ENCODE measurements at places on chromosomes 2 and 18. TPM values are rescaled to one million over a fixed set of nuclear protein-coding genes. Genes with fewer than 3 reads are reported as not detected.

- no peaks in the 10 kb centered on the region for H3K4me1 ChIP-seq
- no peak overlapping the region for H3K27ac ChIP-seq
- H3K4me3 ChIP-seq = no peak overlapping the region
- no peak for DNase-seq
- H3K36me3 ChIP-seq = no peaks in the 10 kb centered on the region
- no peaks in the 10 kb centered on the region for H3K27me3 ChIP-seq
These were observed 224.3 kb downstream of the KLHL29 start for GRCh38 chr2:23609254-23609653.

GRCh38 chr2:128315829-128316776 is 2.6 kb downstream of the HS6ST1 start:
- DNase-seq = peak; percentile 10
- H3K4me3 ChIP-seq = peak overlapping the region; percentile 71
- H3K27me3 ChIP-seq = no peaks in the 10 kb centered on the region
- H3K27ac ChIP-seq = no peak overlapping the region

GALR1 gene
- 0.34 TPM for total RNA-seq

DNA sequence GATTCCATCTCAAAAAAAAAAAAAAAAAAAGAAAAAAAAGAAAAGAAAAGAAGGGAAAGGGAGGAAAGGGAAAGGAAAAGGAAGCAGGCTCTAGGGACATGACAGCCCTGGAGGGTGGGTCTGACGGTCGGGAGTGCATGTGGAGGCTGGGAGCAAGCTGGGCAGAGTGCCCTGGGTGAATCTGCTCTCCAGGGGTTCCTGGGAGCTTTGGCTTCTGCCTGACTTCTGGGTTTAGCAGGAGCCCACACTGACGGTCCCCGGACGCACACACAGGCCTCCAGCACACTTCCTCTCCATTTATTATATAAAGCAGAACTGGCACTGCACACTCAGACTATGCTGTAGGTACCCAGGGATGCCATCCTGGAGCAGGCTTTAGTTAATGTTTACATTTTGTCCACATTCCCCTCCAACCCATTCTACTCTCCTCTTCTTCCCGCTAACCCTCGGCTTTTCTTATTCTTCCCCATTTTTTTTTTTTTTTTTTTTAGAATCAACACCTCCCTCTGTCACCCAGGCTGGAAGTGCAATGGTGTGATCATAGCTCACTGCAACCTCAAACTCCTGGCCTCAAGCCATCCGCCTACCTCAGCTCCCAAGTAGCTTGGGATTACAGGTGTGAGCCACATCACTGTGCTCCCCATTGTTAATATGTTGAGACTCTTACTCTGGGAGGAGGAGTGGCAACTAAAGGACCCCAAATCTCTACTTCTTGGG is 151.1 kb upstream of the SLC1A4 start:
- no peak overlapping the region for H3K27ac ChIP-seq
- H3K27me3 ChIP-seq = no peaks in the 10 kb centered on the region
- no peak for DNase-seq
- no peaks in the 10 kb centered on the region for H3K4me1 ChIP-seq
- no peaks in the 10 kb centered on the region for H3K36me3 ChIP-seq

KCNK3 gene
- 14.5 TPM for total RNA-seq

WNT10A gene
- 3.6 TPM for total RNA-seq

DNA sequence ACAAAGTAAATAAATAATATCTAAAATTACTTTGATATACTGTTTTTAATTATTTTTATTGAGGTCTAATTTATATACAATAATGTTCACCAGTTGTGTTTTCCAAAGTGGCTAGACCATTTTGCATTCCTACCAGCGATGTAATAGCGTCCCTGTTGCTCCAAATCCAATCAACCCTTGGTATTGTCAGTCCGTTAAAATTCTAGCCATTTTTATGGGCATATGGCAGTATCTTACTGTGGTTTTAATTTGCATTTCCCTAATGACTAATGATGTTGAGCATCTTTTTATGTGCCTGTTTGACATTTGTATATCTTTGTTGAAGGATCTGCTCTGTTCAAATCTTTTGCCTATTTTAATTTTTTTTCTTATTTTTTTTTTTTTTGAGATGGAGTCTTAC is 185.0 kb downstream of the PRPF40A start:
- no peak overlapping the region for H3K4me3 ChIP-seq
- H3K27me3 ChIP-seq = no peaks in the 10 kb centered on the region

CFAP221 gene
- total RNA-seq = not detected

SPATA3 gene
- not detected for total RNA-seq

DNA sequence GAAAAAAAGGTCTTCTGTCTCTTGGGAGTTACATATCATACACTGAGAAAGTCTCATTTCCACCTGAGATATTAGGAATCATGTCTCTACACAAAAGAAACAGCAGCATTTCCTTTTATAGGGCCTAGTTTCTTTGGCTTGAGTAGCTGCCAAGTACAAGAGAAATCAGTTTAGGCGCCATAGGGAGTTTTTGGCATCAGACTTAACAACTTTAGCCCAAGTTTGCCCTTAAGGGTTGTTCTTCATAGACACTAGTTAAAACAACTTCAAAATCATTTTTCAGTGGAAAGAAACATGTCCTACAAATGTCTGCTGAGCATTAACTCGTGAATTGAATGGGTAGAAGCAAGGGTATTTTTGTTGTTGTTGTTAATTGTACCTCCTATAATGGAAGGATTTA is 587.0 kb upstream of the DSEL start:
- H3K27me3 ChIP-seq = no peaks in the 10 kb centered on the region
- H3K4me3 ChIP-seq = no peak overlapping the region
- H3K36me3 ChIP-seq = no peaks in the 10 kb centered on the region
- H3K27ac ChIP-seq = no peak overlapping the region

GRCh38 chr2:69773206-69773605 is 31.3 kb downstream of the ANXA4 start:
- no peak overlapping the region for H3K4me3 ChIP-seq
- H3K27ac ChIP-seq = no peak overlapping the region
- H3K36me3 ChIP-seq = no peaks in the 10 kb centered on the region
- H3K4me1 ChIP-seq = peaks cover 3% of the 10 kb centered on the region

- H3K36me3 ChIP-seq = no peaks in the 10 kb centered on the region
- no peak for DNase-seq
- no peak overlapping the region for H3K27ac ChIP-seq
- no peaks in the 10 kb centered on the region for H3K4me1 ChIP-seq
These were observed 151.0 kb upstream of the DNMT3A start for GRCh38 chr2:25492726-25493125.

ALLC gene
- not detected for total RNA-seq

KCNG2 gene
- 3.7 TPM for total RNA-seq

- H3K4me3 ChIP-seq = no peak overlapping the region
- no peaks in the 10 kb centered on the region for H3K36me3 ChIP-seq
- H3K27me3 ChIP-seq = no peaks in the 10 kb centered on the region
These were observed 504.8 kb upstream of the SETBP1 start for GRCh38 chr18:44175891-44176290.

GRCh38 chr2:26733413-26733812 is 30.7 kb upstream of the SLC35F6 start:
- no peaks in the 10 kb centered on the region for H3K27me3 ChIP-seq
- H3K4me3 ChIP-seq = no peak overlapping the region
- no peak overlapping the region for H3K27ac ChIP-seq
- H3K36me3 ChIP-seq = no peaks in the 10 kb centered on the region
- H3K4me1 ChIP-seq = no peaks in the 10 kb centered on the region

DNA sequence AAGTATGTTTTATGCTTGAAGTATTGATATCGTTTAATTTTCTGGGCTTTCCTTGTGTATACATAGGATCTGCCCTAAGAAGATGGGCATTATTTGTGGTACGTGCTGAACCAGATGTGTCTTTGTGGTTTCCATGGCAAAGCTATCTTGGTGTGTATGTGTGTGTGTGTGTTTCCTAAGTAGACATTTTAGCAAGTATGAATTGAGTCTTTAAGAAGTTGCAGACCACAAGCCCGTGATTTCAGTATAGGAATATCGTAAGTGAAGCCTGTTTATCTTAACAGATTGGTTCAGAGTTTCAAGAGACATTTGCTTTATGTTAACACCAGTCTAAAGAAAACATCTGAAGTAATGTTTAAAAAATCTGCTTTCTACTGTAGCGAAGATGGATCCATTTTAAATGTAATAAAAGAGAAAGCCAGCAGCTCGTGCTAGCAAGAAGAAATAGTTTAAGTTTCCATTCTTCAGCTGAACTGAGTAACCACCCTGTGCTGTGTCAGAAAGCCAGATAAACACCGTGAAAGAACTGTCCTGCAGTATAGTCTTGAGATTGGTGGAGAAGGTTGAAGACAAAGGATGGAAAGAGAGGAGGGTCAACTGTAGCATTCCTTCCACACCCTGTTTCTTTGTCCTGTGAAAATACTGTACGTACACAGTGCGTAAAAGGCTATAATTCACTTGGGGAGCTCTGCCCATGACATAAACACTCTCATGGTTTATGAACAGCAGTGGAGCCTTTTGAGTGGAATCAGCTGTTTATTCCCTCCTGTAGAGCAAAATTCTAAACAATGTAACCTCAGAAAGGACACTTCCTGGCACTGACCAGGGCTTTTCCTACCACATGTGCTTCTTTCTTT is 91.9 kb upstream of the FOSL2 start:
- H3K4me3 ChIP-seq = no peak overlapping the region
- no peaks in the 10 kb centered on the region for H3K4me1 ChIP-seq
- H3K27me3 ChIP-seq = no peaks in the 10 kb centered on the region
- H3K27ac ChIP-seq = peak overlapping the region; percentile 38
- no peak for DNase-seq
- H3K36me3 ChIP-seq = no peaks in the 10 kb centered on the region

- H3K4me1 ChIP-seq = no peaks in the 10 kb centered on the region
- no peak for DNase-seq
- no peaks in the 10 kb centered on the region for H3K36me3 ChIP-seq
- H3K27me3 ChIP-seq = no peaks in the 10 kb centered on the region
- H3K27ac ChIP-seq = no peak overlapping the region
- no peak overlapping the region for H3K4me3 ChIP-seq
These were observed 94.0 kb downstream of the CELF4 start for GRCh38 chr18:37471637-37472036.

DNA sequence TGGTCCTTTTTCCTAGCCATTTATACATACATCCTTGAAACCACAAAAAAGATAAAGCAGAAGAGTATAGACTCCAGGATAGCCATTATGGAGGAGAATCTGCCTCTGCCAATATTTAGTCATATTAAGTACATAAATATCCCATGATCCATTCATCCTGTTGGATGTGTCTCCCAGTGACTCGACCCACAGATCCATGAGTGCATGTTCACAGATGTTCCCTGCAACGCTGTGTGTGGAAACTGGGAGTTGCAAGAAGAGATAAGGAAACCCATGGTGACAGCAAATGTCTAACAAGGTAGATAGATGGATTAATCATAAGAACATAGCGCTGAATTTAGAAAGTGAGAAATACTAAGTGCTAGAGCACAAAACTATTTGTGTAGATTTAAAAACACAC is 34.5 kb downstream of the STK39 start:
- H3K4me1 ChIP-seq = peaks cover 2% of the 10 kb centered on the region
- no peaks in the 10 kb centered on the region for H3K27me3 ChIP-seq
- no peaks in the 10 kb centered on the region for H3K36me3 ChIP-seq
- H3K27ac ChIP-seq = peak overlapping the region; percentile 59
- no peak for DNase-seq

- no peak overlapping the region for H3K27ac ChIP-seq
- H3K36me3 ChIP-seq = no peaks in the 10 kb centered on the region
- H3K27me3 ChIP-seq = no peaks in the 10 kb centered on the region
These were observed 50.4 kb upstream of the AFF3 start for GRCh38 chr2:100192825-100193224.

- H3K27ac ChIP-seq = no peak overlapping the region
- no peak for DNase-seq
- no peaks in the 10 kb centered on the region for H3K27me3 ChIP-seq
- H3K4me3 ChIP-seq = no peak overlapping the region
- H3K36me3 ChIP-seq = no peaks in the 10 kb centered on the region
These were observed 23.2 kb upstream of the IMP4 start for GRCh38 chr2:130319536-130319935.

SCLY gene
- total RNA-seq = 11.5 TPM

CPO gene
- total RNA-seq = not detected

DNA sequence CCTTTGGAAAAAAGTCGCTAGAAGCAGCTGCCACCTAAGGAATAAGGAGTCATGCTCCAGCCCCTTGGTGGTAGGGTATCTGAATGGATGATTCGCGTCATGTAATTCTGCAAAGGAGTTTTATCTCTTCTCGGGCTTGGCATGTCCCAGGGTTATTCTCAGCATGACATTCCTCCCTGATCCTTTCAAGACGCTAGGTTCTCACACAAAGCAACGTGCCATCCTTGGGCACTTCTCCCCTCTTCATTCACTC is 355.6 kb downstream of the MYCN start:
- H3K27me3 ChIP-seq = no peaks in the 10 kb centered on the region
- H3K36me3 ChIP-seq = no peaks in the 10 kb centered on the region
- H3K4me3 ChIP-seq = no peak overlapping the region
- no peaks in the 10 kb centered on the region for H3K4me1 ChIP-seq

DNA sequence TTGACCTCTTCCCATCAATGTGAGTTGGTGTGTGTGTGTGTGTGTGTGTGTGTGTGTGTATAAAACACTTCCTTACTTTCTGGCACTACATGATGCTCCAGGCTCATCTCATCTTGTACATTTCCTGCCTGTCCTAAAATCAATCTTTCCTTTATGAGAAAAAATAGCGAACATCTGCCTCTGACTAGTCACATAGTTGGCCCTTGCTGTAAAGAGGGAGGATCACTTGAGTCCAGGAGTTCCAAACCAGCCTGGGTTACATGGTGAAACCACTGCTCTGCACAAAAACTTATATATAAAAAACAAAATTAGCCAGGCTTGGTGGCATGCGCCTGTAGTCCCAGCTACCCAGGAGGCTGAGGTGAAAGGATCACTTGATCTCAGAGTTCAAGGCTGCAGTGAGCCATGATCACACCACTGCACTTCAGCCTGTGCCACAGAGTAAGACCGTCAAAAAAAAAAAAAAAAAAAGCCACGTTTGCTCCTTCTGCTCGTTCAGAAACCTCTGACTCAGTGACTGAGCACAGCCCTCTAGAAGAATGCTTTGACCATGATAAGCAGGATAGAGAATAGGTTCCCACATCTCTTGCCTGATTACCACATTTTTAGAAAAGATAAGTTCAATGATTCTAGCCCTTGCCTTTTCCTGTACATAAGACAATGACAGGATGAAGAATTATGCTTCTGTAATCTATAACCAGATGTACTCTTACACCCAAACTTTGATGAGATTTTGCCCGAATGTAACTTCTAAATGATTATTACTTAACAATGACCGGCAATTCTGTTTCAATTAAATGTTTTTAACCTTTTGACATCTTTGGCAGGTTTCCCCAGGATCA is 45.2 kb upstream of the ST3GAL5 start:
- no peak overlapping the region for H3K27ac ChIP-seq
- H3K4me3 ChIP-seq = no peak overlapping the region
- no peaks in the 10 kb centered on the region for H3K27me3 ChIP-seq
- H3K36me3 ChIP-seq = no peaks in the 10 kb centered on the region
- H3K4me1 ChIP-seq = no peaks in the 10 kb centered on the region
- DNase-seq = no peak

DNA sequence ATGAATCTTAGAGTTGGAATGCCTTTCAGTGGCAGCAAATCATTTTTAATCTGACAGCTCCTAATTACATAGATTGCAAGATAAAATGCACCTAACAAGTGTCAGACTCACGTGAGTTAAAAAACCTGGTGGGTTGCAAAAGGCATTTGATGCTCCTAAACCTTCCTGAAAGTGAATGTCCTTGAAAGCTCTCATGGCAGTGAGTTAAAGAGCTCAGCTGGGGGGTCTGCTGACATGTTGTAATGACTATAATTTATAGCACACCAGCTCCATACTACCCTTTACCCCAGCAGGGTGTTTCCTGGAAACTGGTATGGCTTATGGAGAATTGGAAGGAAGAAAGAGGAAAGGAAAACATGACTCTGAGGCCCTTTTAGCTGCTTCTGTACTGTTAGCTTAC is 91.9 kb upstream of the CAVIN2 start:
- no peak for DNase-seq
- H3K4me3 ChIP-seq = no peak overlapping the region
- no peaks in the 10 kb centered on the region for H3K27me3 ChIP-seq
- H3K4me1 ChIP-seq = no peaks in the 10 kb centered on the region
- H3K27ac ChIP-seq = no peak overlapping the region

TEKT4 gene
- total RNA-seq = 0.09 TPM

Measured in prostate gland (tissue), 2 donors.